Smooth muscle cell of the coronary artery (primary cell): ENCODE measurements at places on chromosomes 16 and 17. TPM values are rescaled to one million over a fixed set of nuclear protein-coding genes. Genes with fewer than 3 reads are reported as not detected.

The TMEM114 gene
- total RNA-seq, result not detected in 2 replicates

The CDC27 gene
- total RNA-seq, result 53.4 and 95.4 TPM in 2 replicates

The KCNJ18 gene
- total RNA-seq, result not detected in 2 replicates

The MT1M gene
- total RNA-seq, result 2.0 and 9.5 TPM in 2 replicates

The ESRP2 gene
- total RNA-seq, result under 0.01 TPM in 1 of 2 replicates, not detected in the other
